Aorta (tissue), 5 donors: ENCODE measurements at places on chromosomes 1 and 21. TPM values are rescaled to one million over a fixed set of nuclear protein-coding genes. Genes with fewer than 3 reads are reported as not detected.

Gene VHLL
- not detected for polyA plus RNA-seq

Gene RHOU
- polyA plus RNA-seq, result 37.3 TPM

Gene TSACC
- polyA plus RNA-seq, result not detected

Gene MRPS6
- 84.2 TPM for polyA plus RNA-seq

Gene LCE2C
- not detected for polyA plus RNA-seq

Gene FMO5
- 8.6 TPM for polyA plus RNA-seq

Gene TRAF3IP3
- 0.88 TPM for polyA plus RNA-seq

Gene C8B
- not detected for polyA plus RNA-seq

Gene RUNX1
- polyA plus RNA-seq, result 5.0 TPM

Gene KPRP
- not detected for polyA plus RNA-seq
